Body of pancreas (tissue), 4 donors: ENCODE measurements at places on chromosomes 4 and X. TPM values are rescaled to one million over a fixed set of nuclear protein-coding genes. Genes with fewer than 3 reads are reported as not detected.

CDKL2 gene
- total RNA-seq: 4.6 TPM

CLDN2 gene
- 0.33 TPM for total RNA-seq

MUC7 gene
- not detected for total RNA-seq

ASB12 gene
- total RNA-seq: not detected

SPANXA2 gene
- not detected for total RNA-seq

SHOX gene
- total RNA-seq: not detected

SULT1E1 gene
- 1.3 TPM for total RNA-seq

SYN1 gene
- 4.0 TPM for total RNA-seq

GAGE12E gene
- not detected for total RNA-seq

CFAP99 gene
- not detected for total RNA-seq

SPP1 gene
- total RNA-seq: 154 TPM

CTAG1A gene
- not detected for total RNA-seq

NUDT9 gene
- 22.7 TPM for total RNA-seq
